ENCODE measurements at places on chromosomes 6 and 20. TPM values are rescaled to one million over a fixed set of nuclear protein-coding genes. Genes with fewer than 3 reads are reported as not detected.

Gene RBM24
- total RNA-seq, result 7.0 TPM

Gene SEMG1
- total RNA-seq, result not detected

Gene TP53TG5
- not detected for total RNA-seq

Gene HLA-DPA1
- 4.0 TPM for total RNA-seq

Gene OR2B6
- total RNA-seq, result not detected

Gene KCNK17
- not detected for total RNA-seq

Gene LBP
- total RNA-seq, result not detected

Gene STX11
- 0.77 TPM for total RNA-seq

Gene WRNIP1
- 48.2 TPM for total RNA-seq

Gene F13A1
- total RNA-seq, result under 0.01 TPM

Gene OOEP
- total RNA-seq, result not detected

Gene DEFB132
- not detected for total RNA-seq

Gene ZMYND8
- 16.5 TPM for total RNA-seq
